ENCODE measurements at places on chromosomes 4 and X.

GRCh38 chr4:7564242-7564641 lies 129.5 kb upstream of the PSAPL1 start:
- DNase-seq: no peak

GRCh38 chrX:39550795-39551361 lies 546.9 kb downstream of the BCOR start:
- DNase-seq: no peak

DNA sequence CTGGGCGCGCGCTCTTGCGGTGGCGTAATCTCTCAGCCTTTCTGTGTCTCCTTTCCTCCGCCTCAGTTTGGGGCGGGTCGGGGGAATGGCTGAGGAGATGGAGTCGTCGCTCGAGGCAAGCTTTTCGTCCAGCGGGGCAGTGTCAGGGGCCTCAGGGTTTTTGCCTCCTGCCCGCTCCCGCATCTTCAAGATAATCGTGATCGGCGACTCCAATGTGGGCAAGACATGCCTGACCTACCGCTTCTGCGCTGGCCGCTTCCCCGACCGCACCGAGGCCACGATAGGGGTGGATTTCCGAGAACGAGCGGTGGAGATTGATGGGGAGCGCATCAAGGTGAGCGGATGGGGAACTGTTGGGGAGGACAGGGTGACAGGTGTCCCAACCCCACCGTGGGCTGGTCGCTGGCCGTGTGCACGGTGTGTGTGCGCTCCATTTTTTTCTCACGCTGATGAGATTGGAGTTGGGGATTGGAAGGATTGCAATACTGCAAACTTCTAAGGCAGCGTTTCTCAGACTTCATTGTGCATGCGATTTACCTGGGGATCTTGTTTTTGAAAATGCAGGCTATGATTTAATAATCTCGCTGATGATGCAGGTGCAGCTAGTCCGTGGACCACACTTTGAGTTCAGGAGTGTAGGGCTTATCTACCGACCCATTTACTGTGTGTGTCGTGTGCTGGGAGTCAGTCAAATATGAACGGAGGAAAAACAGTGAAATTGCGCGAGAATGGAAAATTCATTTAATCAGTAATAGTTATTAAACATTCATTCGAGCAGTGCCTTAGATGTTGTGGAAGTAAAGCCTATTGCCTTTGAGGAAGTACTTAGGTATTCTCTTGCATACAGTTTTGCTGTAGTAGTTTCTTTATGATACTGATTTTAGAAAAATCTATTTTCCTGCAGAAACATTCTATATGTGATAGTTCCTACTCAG lies at the start of gene RAB33B:
TSS of gene RAB33B (plus strand) at position 11 of the 935 bp plus-strand sequence. CDS start at position 86, 75 bp downstream.
- DNase-seq: no peak

DNA sequence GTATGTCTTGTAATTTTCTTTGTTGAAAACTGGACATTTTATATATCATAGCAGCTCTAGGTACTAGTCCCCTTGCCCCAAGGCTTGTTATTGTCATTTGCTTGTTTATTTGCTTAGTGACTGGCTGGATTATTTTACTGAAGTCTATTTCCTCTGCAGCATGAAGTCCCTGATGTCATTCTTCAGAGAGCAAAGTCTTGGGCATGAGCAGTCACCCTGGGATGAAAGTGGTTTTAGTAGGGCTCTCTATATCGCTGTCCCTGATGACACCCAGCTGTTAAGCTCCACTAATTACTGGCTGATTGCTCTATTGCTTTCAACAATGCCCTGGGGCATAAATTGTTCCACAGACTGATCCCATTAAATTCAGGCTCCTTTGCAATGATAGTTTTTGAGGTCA lies 113.5 kb upstream of the USP9X start:
- no peak for DNase-seq

DNA sequence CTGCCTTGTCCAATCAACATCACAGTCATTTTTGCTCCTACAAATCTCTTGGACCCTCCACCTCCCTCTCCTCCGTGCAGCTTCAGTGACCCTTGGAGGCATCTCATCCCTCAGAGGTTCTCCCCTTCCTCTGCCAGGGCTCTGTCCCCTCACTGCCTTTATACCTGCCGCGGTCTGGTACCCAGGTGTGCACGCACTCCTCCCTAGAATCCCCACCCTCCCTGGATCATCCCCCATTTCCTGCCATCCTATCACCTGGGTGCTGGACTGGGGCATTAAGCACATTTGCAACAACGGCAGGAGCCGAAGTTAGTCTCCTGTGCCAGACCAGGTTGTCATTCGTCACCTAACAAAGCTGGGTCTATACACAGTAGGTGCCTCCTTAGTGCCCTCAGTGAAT lies 10.1 kb downstream of the TMEM271 start:
- no peak for DNase-seq

DNA sequence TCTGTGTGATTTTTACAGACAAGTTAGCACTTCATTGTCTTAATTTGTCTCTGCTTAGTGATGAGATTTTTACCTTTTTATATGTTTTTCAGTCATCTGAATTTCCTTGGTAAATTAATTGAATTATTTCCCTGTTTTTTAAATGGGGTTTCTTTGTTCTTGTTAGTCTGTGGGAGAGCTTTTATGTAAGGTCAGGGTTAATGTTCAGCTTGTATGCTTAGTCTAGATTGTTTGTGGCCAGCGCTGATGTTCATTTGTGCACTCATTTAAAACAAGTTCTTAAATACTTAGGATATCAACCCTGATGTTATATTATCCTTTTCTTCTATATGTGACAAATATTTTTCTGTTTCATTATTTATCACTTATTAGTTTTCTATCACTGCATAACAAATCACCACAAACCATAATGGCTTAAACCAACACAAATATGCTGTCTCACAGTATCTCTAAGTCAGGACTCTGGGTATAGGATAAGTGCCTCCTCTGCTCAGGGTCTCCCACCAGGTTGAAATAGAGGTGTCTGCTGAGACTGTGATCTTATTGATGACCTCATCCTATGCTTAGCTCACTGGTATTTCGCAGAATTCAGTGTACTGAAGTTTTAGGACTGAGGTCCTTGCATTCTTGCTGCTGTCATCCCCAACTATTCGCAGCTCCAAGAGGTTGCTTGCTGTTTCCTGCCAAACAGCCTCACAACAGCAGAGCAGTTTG lies 53.2 kb downstream of the ATP10D start:
- no peak for DNase-seq

- DNase-seq: no peak
Measured at GRCh38 chrX:53082773-53083616, 828 bp downstream of the TSPYL2 start.

DNA sequence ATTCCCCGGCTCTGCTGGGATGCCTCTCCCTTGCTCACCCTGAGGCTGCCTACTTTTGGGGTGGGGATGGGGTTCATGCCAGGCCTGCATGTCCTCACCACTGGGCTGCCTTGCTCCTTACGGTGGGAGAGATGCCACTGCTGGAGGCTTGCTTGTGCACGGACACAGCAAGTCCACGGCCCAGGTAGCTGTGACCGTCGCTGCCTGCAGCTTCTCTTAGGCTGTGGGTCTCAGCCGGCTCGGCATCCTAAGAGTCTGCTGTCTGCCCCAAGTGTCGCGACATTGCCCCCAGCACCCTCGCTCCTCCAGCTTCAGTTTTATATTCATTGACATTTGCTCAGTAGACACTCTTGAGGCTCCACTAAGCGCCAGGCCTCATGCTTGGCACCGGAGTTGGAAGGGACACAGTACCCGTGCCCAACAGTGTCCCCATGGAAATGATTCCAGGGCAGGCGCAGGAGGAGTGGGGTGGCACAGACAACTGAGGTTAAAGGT lies 58.3 kb downstream of the TBC1D14 start:
- DNase-seq: no peak

- no peak for DNase-seq
Measured at GRCh38 chrX:20374900-20375438, 108.3 kb upstream of the RPS6KA3 start.

DNA sequence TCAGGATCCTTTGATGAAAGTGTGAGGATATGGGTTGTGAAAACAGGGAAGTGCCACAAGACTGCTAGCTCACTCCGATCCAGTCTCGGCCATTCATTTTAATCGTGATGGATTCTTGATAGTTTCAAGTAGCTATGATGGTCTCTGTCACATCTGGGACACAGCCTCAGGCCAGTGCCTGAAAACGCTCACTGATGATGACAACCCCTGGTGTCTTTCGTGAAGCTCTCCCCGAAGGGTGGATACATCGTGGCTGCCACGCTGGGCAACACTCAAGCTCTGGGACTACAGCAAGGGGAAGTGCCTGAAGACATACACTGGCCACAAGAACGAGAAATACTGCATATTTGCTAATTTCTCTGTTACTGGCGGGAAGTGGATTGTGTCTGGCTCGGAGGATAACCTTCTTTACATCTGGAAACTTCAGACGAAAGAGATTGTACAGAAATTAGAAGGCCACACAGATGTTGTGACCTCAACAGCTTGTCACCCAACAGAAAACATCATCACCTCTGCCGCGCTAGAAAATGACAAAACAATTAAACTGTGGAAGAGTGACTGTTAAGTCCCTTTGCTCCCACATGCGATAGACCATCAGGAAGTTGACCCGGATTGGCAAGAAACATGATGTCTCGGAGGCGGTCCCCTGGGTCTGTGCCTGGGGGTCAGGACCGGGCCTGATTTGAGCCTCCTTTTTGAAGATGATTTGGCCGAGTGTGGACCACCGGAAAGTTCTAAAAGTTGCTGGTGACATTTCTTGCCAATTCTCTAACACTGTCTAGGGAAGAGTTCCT lies 22.2 kb downstream of the LIAS start:
- no peak for DNase-seq

- no peak for DNase-seq
Measured at GRCh38 chr4:41517747-41518146, 20.2 kb upstream of the LIMCH1 start.

DNA sequence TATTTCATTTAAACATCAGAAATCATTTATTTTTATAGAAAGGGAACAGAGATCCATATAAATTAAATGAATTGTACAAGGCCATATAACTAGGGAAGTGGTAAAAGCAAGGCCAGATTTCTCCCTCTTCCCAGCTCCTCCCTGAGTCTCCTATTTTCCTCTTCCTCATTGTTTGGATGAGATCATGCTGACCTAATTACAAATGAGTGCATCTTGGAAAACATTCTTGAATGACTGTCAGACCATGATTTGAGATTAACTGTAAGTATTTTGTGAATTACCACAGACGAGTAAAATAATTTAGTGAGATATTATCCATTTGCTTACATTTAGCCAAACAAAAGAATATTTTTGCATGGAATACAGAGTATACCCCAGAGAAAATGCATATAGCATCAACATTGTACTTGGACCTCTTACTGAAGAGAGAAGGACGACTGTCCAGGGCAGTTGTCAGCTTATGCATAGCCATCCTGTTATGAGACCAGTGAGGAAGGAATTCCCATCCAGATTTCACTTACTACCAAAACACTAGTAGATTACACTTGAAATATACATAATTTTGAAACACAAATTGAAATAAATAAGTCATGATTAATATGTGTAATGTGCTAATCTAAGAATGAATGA lies 47.3 kb downstream of the SLAIN2 start:
- DNase-seq: no peak

GRCh38 chr4:7391637-7392437 lies 42.9 kb downstream of the PSAPL1 start:
- no peak for DNase-seq

DNA sequence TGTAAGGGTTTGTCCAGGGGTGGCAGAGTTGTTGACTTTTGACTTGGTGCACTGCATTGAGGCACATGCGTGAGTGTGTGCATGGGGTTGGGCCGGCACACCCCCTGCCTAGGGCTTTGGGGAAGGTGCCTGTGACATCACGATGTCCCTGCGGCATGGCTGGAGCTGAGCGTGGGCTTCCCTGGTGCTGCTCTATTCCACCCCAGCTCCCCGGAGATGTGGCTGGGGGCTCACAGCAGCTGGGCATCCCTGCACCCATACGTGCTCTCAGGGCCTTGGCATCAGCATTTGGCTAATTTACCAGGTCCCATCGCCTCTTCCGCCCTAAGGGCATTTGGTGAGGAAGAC lies 5.7 kb downstream of the PSAPL1 start:
- DNase-seq: no peak

DNA sequence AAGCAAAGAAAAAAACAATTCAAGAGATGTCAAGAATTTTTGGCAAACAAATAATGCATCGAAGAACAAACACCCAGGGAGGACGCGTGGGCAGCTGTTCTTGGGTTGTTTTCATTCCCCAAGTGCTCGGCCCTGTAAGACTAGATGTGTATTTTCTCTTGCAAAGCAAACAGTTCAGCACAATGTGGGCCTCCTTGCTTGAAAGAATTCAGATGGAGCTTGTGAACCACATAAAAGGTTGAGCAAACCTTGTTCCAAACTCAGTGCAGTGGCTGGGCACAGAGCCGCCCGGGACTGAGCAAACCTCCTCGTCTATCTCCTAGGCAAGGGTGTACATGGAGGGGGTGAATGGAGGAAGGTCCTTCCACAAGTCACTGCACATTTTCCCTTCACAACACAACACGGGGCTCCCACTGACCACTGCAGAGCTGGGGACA lies 82.4 kb downstream of the HTRA3 start:
- DNase-seq: no peak

GRCh38 chr4:63169836-63170235 lies 1239.4 kb downstream of the TECRL start:
- no peak for DNase-seq

DNA sequence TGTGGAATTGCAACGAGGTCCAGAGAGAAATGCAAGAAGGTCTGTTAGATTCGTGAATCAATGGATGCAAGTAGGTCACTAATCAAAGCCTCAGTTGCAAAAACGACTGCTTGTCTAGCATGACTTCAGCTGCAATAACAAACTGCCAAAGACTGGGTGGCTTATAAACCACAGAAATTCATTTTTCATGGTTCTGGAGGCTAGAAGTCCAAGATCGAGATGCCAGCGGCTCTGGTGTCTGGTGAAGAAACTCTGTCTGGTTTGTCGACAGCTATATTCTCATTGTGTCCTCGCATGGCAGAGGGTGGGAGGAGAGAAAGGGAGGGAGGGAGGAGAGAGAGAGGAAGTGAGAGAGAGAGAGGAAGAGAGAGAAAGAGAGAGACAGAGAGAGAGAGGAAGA lies 114.7 kb downstream of the MXRA5 start:
- DNase-seq: no peak

DNA sequence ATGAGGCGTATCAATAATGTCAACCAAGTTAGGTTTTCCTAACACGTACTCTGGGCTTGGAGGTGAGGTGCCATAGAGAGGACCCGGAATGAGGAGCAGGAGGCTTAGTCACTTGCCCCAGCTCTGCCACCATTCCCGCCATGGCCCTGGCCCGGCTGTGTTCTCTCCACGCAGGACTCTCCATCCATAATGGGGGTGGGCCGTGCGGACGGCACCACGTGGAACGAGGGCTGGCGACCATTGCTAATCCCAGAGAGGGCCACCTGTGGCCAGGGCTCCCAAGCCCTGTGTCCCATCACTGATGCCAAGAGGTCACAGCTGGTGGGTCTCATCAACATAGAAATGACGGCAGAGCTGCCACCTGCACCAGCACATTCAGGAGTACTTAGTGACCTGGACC lies 76.4 kb downstream of the JAKMIP1 start:
- no peak for DNase-seq

- no peak for DNase-seq
Measured at GRCh38 chr4:151561551-151562256, 152.7 kb downstream of the FHIP1A start.
